T-helper 2 cell (primary cell): ENCODE measurements at places on chromosomes 1 and 21.
A peak's percentile ranks its signal among the peaks of the same experiment; 100 is the strongest.

- DNase-seq: no peak
Observed at GRCh38 chr1:247421074-247421473, 5.1 kb downstream of the NLRP3 start.

- DNase-seq: no peak
Observed at GRCh38 chr21:28805885-28806284, 186.8 kb downstream of the LTN1 start.

DNA sequence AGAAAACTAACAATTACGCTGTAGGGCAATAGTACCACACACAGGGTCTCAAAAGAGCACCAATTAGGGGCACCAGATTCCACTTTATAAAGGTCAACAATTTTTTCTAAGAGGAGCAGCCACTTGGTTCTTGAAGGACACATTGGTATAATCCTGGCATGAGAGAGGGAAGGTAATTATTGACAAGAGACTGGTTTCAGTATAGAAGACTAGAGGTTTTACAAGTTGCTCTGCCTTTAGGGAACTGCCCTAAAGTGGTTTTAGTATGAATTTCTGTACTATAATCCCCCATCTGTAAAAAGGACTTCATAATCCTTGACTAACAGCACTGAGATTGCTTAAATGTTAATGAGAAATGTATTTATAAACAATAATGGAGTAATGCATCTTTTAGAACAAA lies 648.5 kb upstream of the PTBP2 start:
- no peak for DNase-seq

- DNase-seq: no peak
Observed at GRCh38 chr21:35204850-35205541, 155.9 kb upstream of the RUNX1 start.

GRCh38 chr1:94693029-94693428 lies 127.1 kb upstream of the SLC44A3 start:
- DNase-seq: no peak

GRCh38 chr1:17874710-17875109 lies 119.6 kb downstream of the ACTL8 start:
- no peak for DNase-seq

GRCh38 chr1:205579711-205580110 lies 52.1 kb downstream of the ELK4 start:
- no peak for DNase-seq

- no peak for DNase-seq
Observed at GRCh38 chr1:17119773-17120480, 676 bp upstream of the PADI2 start.

GRCh38 chr1:107535091-107535490 lies 394.3 kb downstream of the NTNG1 start:
- DNase-seq: no peak

DNA sequence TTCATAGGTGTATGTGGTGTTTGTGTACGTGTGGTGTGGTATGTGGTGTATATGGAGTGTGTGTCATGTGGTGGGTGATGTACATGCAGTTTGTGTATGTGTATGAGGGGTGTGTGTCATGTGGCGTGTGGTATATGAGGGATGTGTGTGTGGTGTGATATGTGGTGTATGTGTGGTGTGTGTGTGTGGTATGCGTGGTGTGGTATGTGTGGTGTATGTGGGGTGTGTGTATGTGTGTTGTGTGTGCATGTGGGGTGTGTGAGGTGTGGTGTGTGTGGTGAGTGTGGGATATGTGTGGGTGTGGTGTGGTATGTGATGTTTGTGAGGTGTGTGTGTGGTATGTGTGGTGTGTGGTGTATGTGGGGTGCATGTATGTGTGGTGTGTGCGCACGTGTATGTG lies 272.4 kb downstream of the PCP4 start:
- peak; percentile 7 for DNase-seq

DNA sequence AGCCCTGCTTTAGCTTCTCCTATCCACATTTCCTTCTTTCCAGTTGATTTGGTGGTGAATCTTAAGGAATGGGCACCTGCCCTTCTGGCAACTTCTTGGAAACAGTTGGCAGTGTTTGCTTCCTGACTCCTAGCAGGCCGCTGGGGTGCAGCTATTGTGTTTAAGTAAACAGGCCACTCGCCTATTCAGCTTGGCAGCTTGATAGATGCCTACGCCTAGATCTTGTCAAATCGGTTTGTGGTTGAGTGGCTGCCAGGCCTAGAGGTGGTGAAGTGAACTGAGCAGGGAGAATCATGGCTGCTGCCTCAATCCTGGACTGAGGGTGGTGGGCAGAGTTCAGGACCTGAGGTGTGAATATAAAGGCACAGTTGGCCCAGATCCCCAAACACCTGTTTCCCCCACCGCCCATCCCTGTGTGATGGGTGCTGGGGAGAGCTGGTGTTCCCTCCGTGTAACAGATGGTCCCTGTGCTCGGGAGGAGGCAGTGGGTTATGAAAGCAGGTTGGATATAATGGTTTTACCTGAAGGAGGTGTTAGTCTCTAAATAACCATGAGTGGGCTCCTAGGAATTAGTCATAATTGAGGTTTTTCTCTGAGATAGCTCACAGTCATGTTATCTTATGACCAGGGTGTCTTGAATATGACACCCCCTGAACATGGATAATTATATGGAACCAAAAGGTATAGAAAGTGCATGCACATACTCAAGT lies 940 bp upstream of the PLA2G2C start:
- DNase-seq: no peak

DNA sequence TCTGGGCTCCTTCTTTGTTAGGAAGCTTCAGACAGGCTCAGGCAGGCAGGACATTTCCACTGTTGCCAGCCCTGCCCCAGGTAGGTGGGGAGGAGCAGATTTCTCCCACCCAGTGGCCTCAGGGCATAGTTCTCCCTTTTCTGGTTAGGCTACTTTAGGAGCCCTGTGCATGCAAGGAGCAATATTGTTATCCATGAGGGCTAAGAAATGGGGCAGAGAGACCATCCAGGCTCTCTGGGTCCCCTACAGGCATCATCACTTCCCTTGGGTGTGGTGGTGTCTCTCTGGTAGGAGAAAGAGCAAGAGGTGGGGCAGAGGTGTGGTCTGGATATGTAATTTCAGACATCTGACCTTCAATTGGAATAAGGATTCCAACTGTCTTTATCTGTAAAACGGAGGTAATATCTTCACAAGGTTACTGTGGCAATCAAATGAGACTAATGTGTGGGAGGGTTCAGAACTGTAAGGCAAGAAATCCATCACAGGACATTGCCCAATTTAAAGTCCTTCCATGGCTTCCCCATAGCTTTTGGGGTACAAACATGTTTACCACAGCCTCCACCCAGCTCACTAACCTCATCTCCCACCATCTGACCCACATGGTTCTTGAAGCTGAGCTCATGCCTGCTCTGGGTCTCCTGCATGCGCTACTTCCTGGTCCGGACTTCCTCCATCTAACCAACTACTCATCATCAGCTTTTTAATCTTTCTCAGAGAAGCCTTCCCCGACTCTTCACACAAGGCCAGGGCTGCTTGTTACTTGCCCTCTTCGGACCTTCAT lies 26.1 kb downstream of the PCAT6 start:
- no peak for DNase-seq

GRCh38 chr1:233435622-233436021 lies 108.1 kb downstream of the MAP3K21 start:
- no peak for DNase-seq

GRCh38 chr1:39692152-39693074 lies 1.2 kb upstream of the HPCAL4 start:
- DNase-seq: peak; percentile 16

DNA sequence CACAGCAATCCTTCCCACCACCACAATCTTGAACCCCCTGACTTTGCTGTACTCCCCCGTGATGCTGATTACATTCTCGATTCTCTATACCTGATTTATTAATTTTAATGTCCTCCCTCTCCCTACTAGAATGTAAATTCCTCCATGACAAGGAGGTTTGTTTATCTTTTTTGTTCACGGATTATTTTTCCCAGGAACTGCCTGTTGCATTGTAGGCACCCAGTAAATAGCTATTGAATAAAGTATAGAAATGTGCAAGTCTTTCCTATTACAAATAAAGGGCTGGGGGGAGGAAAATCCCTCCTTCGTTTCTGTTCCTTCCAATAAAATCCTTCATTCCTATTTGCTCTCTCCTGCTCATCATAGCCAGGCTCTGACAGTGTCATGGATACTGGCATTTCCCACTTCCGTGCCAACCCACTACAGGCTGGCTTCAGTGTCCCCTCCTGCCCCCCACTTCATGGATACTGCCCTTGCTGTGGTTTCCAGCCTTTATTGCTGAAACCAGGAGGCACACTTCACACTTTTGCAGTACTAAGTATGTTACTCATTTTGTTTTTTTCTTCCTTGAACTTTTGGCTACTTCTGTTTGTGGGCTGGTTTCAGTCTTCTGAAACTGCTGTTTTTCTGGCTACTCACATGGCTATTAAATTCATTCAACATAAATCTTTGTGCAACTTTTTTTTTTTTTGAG lies 7.5 kb downstream of the KIF1B start:
- no peak for DNase-seq

GRCh38 chr1:6465461-6466005 lies 440 bp downstream of the TNFRSF25 start:
- peak; percentile 60 for DNase-seq

GRCh38 chr1:77373702-77374101 lies 91.9 kb downstream of the AK5 start:
- DNase-seq: no peak

GRCh38 chr1:1000357-1001056 lies 610 bp upstream of the HES4 start:
- peak; percentile 69 for DNase-seq

- DNase-seq: no peak
Observed at GRCh38 chr1:53708687-53709086, 30.3 kb downstream of the GLIS1 start.

DNA sequence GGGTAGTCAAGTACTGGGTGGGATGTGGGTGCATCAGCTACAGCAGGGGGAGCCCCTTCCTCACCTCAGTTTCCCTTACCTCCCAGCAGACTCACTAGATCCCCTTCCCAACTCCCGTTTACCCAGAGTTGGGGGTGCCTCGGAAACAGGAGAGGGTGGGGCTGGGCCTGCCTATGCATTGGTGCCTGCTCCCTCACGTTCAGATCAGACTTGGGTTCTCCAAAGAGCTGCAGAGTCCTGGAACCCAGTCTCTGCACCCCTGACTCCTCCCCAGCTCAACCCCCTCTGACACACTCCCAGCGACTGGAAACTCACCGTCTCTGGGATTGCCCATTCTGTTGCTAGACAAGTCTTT lies 6.0 kb downstream of the FOXO6 start:
- no peak for DNase-seq

- DNase-seq: no peak
Observed at GRCh38 chr1:156944848-156945247, 24.4 kb downstream of the LRRC71 start.

GRCh38 chr1:170776777-170777176 lies 112.8 kb downstream of the PRRX1 start:
- DNase-seq: no peak

DNA sequence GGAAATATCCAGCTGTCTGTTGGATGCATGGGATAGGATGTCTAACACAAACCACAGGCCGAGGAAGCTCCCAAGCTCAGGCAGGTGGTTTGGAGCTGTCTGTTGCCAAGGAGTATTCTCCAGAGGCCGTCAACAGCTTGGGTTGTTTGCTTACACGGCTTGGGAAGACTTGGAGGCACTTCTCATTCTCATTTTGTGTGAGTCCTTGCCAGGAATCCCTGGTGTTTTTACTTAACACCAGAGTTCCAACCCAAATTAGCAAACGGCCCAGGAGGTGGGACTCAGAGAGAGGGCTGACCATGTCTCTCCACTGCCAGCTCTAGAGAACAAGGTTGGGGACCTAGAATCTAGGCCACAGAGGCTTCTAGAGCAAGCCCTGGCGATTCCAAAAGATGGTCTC lies 72.7 kb upstream of the FAM20B start:
- DNase-seq: no peak

DNA sequence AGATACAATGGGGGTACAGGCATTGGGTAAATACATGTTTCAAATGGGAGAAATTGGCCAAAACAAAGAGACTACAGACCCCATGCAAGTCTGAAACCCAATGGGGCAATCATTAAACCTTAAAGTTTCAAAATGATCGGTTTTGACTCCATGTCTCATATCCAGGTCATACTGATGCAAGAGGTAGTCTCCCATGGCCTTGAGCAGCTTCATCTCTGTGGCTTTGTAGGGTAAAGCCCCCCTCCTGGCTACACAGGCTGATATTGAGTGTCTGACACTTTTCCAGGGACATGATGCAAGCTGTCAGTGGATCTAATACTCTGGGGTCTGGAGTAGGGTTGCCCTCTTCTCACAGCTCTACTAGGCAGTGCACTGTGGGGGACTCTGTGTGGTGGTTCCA lies 286.1 kb downstream of the LRRIQ3 start:
- DNase-seq: no peak

DNA sequence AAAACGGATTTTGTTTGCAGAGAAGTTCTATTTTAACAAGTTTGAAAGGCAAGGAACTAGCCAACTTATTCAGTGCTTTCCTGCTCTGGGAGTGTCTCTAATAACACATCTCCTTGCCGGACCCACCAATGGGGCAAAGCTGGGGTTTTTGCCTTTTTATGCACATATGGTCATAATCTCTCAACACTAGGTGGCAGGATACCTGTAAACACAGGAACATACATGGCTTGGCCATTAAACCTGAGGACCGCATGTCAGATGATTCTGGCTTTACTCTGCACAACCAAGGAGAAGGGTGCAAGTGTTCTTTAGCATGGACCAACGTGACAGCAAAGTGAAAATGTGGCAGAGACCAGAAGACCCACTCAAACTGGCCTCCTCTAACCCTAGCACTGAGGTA lies 4.9 kb downstream of the TMEM9 start:
- DNase-seq: no peak

- no peak for DNase-seq
Observed at GRCh38 chr1:245752561-245752960, 597.8 kb downstream of the KIF26B start.

- DNase-seq: no peak
Observed at GRCh38 chr1:64527786-64528185, 57.9 kb downstream of the CACHD1 start.
